NCI-H69 (cell line): ENCODE measurements at places on chromosomes 5 and 9.
A peak's percentile ranks its signal among the peaks of the same experiment; 100 is the strongest.

GRCh38 chr5:168359820-168360460 lies 68.5 kb downstream of the WWC1 start:
- DNase-seq = no peak

GRCh38 chr5:103391659-103392058 lies 133.1 kb downstream of the MACIR start:
- DNase-seq = no peak

GRCh38 chr5:41289970-41290464 lies 76.7 kb upstream of the C6 start:
- DNase-seq = no peak

GRCh38 chr9:13109781-13110180 lies 169.7 kb downstream of the MPDZ start:
- peak; percentile 94 for DNase-seq

DNA sequence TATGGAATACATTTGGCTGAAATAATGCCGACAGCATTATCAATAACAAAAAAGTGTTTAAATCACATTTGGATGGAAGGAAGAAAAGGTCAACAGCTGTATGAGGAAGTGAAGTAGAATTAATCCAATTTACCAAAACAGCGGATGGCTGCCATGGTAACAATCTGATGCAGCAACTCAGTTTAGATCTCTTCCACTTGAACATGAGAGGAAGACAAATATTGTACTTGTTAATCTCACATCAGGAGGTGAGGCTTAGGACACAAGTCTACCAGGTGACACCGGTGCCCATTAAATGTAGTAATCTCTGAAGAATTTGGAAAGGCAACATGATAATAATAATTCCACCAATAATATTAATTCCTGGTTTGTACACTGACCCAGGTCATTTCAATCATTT lies 2.4 kb downstream of the RASEF start:
- peak; percentile 84 for DNase-seq

DNA sequence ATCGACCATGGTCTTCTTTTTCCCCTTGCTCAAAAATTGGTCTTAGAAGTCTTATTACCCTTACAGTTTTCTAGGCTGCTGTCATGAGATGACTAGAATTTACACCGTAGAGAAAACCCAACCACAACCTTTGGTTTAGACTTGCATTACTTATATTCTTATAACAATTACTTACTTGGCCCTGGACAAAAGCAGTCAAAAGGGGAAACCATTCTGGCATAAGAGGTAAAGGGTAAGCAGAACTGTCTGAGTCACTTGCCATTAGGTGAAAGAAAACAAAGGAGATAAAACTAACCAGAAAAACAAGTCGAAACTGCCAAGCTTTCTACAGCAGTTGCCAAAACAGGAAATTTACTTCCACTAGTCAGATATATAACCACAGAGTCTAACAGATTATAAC lies 17.9 kb downstream of the TMEM245 start:
- no peak for DNase-seq

DNA sequence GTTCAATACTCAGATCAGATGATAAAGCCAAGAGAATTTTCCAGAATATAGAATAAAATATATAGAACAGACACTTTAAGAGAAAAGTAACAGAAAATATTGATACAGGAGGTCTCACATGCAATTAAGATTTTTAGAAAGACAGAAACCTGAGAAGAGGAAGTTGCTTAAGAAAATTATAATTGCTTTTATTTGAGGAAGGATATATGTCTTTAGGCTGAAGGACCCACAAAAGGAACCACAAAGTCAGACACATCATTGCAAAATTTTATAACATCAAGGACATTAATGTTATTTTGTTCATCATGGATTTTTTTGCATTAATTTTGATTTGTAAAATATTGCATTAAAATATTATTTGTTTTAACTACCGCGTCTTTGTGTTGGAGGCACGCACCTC lies 141.5 kb downstream of the FSTL4 start:
- no peak for DNase-seq

DNA sequence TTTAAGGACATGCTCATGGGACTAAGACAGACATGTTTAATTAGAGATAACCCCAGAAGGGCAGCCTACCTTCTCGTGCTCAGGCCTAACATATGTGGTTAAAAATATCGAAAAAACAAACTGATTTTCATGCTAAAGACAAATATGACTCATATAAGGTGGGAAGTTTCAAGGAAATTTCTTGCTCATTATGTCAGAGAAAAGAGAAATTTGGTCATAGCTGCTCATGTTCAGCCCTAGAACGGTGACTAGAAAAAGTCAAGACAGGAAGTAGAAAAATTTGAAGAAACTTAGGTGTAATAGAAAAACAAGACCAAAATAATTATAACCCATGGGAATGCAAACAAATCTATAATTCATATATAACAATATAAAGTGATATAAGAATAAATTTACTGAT lies 120.6 kb downstream of the PRDM9 start:
- DNase-seq = no peak

- peak; percentile 9 for DNase-seq
These were observed 28.4 kb upstream of the LTC4S start for GRCh38 chr5:179765400-179765799.

GRCh38 chr9:133133681-133134387 lies 12.8 kb upstream of the RALGDS start:
- DNase-seq = peak; percentile 97

- DNase-seq = no peak
These were observed 642.1 kb downstream of the KCTD16 start for GRCh38 chr5:144812763-144813162.

GRCh38 chr9:26870292-26870691 lies 22.3 kb downstream of the CAAP1 start:
- no peak for DNase-seq

- no peak for DNase-seq
These were observed 27.5 kb downstream of the GADD45G start for GRCh38 chr9:89632192-89632733.

GRCh38 chr5:91493086-91493485 lies 110.0 kb upstream of the ARRDC3 start:
- no peak for DNase-seq

DNA sequence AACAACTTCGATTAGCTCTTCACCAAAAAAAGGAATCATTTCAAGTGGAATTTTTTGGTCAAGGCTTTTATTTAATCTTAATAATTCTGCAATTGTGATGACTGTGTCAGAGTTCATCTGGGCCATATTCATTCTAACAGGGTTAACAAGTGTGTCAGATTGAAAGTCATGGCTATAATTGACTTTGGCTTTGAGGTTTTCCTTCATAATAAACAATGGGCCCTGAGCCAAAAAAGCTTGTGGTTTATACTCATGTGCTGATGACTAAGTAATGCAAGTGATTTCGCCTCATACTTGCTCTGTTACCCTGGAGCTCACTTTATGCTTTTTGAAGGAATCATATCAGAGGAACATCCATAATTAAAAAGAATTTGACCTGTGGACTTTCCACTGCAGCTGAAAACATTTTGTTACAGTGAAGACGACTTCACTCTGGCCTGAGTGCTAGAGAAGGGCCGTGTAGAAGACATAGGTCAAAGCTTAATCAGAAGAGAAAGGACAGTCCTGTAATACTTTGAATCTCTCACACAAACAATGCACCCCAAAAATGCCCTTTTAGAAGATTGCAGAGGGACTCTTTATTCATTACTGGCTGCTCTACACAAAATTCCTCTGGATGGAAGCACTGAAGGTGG lies 101.7 kb downstream of the GDNF start:
- peak; percentile 54 for DNase-seq

GRCh38 chr5:56815658-56816545 lies 553 bp downstream of the MAP3K1 start:
- DNase-seq = peak; percentile 81

DNA sequence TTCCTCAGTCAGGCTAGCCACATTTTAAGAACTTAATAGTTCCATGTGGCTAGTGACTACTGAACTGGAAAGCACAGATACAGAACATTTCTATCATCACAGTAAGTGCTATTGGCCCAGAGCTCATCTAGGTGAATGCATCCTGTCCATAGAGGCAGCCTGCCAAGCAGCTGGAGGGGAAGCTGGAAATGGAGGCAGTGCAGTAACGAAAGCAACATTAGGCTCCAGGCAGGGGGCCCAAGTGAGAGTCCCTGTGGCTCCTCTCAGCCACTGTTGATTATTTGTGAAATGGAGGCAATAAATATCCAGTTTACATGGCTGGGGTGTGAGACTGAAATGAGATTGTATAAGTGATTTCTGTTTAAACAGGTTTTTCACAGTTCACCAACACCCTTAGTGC lies 227.2 kb upstream of the KLF9 start:
- DNase-seq = peak; percentile 55

- DNase-seq = no peak
These were observed 4.5 kb downstream of the PURA start for GRCh38 chr5:140118302-140118936.

GRCh38 chr5:132951897-132952296 lies 11.5 kb downstream of the AFF4 start:
- no peak for DNase-seq

- no peak for DNase-seq
These were observed 279.1 kb downstream of the TLE1 start for GRCh38 chr9:81410201-81410600.

DNA sequence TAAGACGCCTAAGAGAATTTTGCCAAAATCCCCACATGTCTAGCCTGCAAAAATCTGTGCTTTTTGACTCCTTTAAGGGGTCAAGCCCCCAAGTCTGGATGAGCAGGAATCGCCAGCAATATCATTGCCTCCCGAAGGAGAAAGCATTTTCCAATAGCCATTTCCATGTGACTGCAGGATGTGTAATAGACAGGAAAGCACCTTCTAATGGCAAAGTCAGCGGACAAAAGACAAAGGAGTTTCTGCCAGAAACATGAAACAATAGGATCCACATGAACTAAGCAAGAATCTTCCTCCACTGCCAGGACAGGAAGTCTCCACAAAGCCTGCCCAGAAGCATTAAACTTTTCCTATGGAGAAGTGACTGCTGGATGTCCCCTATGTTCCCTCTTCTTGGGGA lies 177.1 kb upstream of the PCSK5 start:
- DNase-seq = no peak

DNA sequence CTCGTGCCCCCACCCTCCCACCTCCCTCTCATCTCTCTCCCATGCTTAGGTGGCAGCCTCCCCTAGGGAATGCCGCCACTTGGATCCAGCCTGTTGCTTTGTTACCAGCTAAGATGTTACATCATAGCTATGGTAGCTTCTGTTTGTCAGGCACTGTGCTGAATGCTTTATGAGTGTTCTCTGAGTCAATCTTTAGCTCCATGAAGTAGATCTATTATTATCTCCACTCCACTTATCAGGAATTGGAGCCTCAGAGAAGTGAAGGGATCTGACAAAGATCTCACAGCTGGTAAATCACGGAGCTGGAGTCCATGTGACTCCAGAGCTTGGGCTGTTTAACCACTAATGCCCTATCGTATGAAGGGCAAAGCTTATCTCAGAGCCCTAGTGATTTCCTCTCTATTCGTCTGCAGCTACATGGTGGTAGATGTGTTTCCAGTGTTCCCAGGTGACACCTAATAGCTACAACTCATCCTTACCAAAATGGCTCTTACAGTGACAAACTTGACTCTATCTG lies 54.1 kb downstream of the GARNL3 start:
- DNase-seq = peak; percentile 39

DNA sequence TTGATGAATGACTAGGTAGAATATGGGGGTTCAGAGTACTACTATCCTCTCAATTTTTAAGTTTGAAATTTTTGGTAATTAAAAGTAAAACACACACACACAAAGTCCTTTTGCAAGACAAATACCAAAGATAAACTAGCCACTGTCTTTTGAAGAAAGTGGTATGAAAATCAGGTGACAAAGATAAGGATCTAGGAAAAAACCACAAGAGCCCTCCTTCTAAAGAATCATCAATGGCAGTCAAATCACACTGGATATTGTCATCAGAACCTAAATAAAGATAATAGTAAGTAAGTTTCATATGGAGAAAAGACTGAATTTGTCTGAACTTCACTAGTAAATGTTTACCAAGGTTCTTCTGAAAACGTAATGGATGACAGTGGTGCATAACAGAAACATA lies 30.5 kb upstream of the HK3 start:
- DNase-seq = no peak

DNA sequence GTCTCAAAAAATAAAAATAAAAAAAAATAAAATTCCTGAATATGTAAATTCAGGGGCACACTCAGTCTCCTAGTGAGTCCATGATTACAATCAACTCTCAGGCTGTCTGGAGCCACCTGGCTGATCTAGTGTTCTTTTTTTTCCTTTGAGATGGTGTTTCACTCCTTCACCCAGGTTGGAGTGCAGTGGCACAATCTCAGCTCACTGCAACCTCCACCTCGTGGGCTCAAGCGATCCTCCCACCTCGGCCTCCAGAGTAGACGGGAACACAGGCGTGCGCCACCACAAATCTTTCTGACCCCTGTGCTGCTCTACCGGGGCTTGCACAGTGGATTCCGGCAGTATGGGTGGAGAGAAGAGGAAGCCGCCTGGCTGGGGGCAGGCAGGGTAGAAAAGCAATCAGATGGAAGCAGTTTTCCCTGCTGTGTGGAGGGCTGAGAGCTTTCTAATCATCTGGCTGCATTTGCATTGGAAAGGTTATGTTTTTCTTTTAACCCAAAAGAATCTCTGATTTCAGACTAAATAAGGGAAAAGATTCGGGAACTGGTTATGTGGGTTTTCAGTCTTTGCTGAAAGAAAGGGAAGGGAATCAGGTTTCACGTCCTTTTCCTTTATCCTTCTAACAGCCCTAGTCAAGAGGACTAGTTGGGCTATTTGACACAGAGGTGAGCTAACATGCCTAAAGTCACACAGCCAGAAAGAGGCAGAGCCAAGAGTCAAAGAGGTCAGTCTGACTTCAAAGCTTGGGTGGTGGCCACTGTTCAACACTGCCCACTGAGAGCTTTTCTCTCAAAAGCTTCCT lies 26.3 kb upstream of the CORO2A start:
- DNase-seq = peak; percentile 64

GRCh38 chr9:71157731-71158130 lies 36.3 kb upstream of the TRPM3 start:
- no peak for DNase-seq

DNA sequence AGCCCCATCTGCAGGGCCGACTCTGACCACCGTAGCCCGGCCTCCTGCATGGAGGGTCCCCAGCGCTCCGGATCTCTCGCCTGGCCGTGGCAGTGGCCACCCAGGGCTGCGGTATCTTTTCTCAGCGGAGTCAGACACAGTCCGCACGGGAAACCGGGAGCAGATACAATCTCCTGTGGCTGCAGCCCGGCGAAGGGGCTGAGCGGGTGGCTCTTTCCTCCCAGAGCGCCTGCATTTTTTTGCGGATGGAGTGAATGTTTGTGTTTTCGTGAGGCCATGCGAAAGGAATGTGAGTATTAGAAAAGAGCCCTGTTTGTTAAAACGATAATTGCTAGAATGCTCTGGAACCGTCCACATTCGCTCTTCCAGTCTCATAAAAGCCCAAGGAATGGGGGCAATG lies 53.4 kb upstream of the PTCH1 start:
- DNase-seq = no peak

- peak; percentile 22 for DNase-seq
These were observed 52.2 kb downstream of the PCDH1 start for GRCh38 chr5:141825791-141826560.

DNA sequence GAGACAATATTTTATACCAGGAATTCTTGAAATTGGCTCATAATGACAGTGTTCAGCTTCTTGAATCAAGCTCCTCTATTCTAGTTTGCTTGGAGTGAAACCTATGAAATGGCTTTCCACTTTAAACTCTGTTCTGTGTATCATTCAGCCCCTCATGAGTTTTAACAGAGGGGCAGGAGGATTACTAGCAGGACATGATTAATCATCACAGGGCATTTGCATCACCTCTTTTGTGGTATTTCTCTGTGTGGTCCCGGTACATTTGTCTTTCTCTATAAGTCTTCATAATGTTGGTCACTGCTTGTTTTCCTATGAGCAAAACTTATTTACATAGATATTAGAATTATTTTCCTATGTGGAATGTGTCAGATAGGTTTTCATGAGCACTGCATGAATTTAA lies 21.2 kb downstream of the CAST start:
- DNase-seq = no peak
